Activated CD4-positive, alpha-beta T cell treated with anti-CD3 and anti-CD28 coated beads, Interleukin-2, amount 50 U/mL, for 24 hours (primary cell): ENCODE measurements at places on chromosomes 16 and 17.

DNA sequence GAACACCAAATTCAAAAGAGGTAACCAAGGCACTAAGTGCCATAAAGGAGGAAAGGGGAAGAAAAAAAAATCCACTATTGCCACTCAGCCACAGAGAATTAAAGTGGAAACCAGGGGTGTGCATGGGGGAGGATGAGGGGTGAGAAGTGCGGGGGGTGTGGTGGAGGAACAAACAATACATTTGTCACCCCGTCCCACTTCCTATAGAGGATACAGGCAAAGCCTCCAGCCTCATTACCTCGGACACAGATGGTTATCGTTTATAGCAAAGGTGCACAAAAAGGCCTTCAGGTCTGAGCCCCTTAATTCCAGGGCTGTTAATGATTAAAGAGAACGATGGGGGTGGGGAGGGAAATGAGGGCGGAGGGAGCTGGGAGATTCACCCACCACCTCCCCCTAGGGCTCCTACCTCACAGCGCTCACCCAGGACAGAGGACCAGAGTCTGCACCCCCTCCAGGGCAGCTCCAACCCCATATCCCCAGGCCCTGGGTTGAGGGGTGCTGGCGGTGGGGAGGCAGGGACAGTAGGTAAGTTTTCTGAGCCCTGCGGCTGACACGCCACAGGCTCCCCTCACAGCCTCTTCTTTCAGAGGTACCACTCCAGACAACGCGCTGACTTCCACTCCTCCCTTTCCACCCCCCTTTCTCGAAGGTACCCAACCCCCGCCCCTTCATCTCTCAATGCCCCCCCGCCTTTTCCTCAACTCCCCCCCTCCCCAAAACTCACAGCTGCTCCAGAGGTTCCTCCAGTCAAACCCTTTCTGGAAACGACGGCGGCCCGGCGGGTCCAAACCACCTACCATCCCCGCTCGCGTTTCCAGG, 470 bp downstream of the DCUN1D3 start:
- DNase-seq, result no peak

GRCh38 chr17:40303009-40303657, 5.8 kb upstream of the RARA start:
- no peak for DNase-seq

GRCh38 chr17:21318439-21318838, 33.9 kb downstream of the MAP2K3 start:
- DNase-seq, result no peak

GRCh38 chr17:75181608-75182318, 996 bp downstream of the SUMO2 start:
- no peak for DNase-seq

- no peak for DNase-seq
These were observed 76.6 kb downstream of the CLEC16A start for GRCh38 chr16:11020792-11021551.

DNA sequence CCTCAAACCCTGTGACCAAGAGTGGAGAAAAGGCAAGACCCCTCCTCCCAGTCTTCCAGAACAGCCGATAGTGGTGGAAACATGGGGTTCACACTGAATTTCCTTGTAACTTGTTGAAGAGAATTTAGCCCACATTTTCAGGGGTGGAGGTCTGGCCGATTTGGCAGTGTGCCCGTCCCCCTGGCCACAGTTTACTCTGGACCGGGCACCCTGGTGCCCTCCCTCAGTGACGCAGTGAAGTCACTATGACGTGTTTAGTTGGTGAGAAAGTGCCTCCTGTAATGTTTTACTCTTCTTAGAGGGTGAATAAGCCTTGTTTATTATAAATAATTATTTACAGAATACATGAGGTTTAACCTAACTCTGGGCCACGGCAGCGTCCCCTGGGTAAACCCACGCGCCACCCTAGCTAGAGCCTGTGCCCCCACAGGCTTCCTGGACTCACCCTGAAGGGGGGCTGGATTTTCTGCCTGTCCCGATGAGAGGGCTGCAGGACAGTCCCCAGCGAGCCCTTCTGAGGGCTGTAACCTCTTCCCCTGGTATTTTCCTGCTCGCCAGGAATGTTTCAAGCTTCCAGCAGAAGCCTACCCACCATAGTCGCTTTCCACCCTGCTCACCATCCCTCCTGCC, 316.9 kb downstream of the SEC14L1 start:
- no peak for DNase-seq

DNA sequence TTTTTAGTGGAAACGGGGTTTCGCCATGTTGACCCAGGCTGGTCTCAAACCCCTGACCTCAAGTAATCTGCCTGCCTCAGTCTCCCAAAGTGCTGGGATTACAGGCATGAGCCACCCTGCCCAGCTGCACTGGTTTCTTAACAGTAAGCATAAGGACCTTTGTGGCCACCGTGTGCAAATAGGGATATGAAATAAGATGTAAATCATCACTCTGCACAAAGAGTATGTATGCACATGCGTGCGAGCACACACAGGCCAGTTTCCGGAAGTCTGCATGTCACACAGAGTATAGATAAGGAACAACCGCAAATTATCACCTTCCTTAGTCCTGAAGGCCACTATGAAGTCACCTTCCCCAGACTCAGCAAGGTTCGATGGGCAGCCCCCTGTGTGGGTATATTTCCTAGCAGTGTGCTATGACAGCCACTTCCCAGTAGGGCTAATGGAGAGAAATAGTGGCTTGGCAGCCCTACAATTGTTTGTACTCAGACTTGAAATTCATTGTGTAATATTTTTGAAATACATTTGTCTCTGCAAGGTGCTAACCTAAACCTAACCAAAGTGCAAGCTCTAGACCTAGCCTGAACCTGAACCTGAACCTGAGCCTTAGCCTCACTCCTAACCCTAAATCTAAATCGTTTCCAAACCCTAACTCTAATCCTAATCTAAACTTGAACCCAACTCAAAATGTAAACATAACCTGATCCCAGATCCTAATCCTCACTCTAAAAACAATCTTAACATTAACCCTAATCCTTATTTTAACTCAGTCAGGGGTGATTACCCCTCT, 48.4 kb upstream of the SKAP1 start:
- no peak for DNase-seq

DNA sequence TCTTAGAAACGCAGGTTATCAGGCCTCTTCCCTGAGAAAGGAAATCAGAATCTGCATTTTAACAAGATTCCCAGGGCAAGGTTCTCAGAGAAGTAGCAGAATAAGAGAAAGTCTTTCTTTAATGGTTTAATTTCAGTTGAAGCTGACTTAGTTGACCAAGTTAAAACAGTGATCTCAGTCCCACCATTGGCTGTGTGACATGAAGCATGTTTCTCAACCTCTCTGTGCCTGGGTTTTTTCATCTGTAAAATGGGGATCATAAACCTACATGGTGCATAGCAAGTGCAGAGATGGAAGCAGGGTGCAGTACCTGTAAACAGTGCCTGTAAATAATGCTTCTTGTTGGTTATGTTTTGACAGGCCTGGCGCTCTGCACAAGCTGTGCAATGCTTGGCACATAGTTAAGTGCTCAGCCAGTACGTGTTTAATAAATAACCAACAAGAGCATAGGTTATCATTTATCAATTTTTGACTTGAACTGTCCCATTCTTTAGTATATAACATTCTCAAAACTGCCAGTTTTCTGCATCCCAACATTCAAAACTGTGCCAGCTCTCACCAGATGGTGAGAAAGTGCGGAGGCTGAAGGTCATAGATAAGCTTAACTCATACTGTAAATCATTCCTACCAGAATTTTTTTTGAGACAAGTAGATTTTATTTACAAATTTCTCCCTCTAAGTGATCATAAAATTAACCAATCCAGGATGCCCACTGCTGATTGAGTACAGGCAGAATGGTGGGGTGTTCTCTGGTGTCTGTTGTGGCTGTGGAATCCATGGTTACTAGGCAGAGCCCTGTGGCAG, 6.9 kb downstream of the C17orf67 start:
- DNase-seq, result no peak

- DNase-seq, result no peak
These were observed 176.8 kb downstream of the KATNIP start for GRCh38 chr16:27726621-27727261.

- no peak for DNase-seq
These were observed 2.3 kb upstream of the MEIOC start for GRCh38 chr17:44653954-44654353.

DNA sequence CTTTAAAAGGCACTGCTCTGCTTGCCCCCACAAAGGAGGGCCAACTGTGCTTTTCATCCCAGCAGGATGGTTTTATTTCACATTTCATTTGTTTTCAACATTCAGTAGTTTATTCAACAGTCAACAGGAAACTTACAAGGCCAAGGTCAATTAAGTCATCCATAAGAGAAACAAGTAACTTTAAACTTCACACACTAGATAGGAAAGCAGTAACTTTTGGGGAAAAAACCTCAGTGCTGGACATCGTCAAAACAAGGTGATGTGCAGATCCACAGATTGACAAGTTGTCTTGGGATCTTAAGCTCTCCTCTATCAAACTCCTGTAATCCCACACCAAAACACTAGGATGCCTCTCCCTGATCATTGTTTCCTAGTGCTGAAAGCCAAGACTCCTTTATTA, 18.5 kb downstream of the NFE2L1 start:
- no peak for DNase-seq

GRCh38 chr17:44541884-44542581, 15.3 kb upstream of the FZD2 start:
- no peak for DNase-seq

DNA sequence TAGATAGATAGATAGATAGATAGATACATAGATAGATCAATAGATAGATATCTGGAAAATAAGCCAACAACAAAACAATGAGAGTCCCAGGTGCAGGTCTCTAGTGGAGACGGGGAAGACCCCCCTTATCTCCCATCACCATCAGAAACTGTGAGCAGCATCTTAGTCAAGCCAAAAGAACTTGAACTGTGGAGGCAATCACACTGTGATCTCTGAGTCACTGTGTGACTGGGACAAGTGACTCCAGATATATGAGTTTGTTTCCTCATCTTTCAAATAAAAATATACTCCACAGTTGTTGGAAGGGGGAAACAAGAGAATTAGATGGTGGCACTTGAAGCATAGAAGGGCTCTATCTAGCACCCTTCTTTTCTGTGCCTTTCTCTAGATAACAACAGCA, 42.1 kb downstream of the NOG start:
- no peak for DNase-seq

DNA sequence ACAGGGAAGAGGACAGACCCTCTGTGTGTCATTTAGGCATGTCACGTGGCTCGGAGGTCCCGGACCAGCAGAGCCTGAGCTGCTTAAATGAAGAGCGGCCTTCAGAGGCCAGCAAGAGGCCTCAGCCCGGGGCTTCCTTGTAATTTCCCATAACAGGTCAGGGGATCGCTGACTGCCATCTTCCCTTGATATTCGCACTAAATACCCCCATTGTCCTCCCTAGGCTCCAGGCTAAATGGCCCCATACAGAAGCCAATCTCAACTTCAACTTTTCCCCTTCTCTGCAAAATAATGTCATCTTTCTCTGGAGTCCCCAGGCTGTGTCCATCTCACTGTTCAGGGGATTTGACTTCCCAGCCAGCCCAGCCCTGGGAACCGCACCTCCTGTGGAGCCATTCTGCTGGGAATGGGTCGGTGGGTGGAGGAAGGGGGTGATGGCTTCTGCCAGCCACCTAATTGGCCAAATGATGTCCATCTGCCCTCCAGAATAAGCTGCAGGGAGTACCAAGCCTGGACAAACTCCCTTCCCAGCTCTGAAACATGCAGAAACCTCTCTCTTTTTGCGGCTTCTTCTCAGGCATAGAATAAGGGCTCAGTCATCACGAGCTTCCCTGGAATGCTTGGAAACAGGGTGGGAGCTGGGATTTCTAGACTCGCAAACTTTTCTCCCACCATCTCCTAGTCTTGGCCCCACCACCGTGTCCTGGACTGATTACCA, 129.9 kb downstream of the SDK2 start:
- no peak for DNase-seq

DNA sequence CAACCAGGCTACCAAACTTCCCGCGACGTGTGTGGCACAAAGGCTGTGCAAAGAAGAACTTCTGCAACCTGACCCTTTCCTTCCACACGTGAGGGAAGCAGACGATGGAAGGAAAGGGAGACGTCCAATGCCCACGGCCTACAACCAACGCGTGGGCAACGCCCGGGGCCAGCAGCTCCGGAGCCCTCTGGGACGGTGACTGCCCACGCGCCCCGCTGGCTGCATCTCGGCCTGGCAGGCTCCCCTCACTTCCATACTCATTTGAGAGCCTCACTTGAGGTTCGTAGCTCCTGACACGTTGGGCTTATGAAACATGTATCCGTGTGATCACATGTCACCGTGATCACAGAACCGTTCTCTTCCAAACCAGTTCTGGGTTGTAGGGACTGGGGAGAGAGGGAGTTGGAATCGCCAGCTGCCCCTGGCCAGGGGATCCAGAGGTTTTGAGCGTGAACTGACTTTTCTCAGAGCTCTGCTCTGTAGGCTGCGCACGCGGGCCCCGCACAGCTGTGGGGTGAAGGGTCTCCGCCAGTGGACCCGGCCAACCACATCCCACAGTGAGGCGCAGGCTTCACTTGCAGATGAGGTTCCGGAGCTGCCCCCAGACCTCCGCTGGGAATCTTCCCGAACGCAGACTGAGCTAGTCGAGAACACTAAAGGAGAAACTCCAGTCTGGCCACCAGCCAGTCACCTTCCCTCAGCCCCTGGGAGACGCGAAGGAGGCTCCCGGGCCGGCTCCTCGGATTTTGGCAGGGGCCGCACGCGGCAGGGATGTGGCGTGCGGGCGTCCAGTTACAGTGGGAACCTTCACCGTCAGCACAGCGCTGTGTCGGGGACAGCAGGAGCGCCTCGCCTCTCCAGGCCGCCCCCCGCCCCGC, 1.0 kb downstream of the LMF1 start:
- DNase-seq, result no peak

DNA sequence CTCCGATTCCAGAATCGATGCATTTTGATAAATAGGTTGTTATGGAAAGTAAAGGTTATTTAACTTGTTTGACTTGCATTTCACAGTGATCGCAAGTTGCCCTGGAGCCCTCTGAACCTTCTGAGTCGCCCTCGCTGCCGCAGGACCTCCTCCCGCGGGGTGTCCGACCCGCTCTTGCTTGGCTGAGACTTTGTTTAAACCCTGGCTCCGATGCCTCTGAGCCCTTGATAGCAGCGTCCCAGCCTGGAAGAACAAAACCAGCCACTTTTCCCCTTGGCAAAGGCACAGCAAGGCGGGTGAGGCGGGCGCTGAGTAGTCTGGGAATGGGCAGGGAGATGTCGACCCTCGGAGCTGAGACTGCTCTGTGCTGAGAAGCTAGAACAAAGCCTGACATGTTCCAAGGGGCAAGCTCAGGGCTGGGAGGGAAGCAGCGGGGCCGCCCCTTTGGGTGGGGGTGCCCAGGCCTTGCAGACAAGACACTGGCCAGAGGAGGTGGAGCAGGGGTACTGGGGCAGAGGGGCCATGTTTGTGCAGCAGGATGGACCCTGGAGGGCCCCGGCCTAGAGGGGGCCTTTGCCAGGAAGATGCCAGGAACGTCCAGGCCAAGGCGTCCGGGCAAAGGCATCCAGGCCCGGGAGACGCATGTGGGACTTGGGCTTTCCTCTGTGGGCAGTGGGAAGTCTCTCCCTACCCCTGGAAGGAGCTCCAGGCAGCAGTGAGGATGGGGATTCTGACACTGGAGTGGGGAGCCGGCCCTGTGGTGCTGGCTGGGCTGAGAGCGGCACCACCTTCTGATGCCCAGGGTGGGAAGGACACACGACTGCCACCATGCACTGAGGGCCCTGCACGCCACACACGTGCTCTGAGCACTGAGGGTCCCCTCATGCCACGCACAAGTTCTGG, 30.3 kb upstream of the CDH15 start:
- DNase-seq, result no peak

- DNase-seq, result no peak
These were observed 14.9 kb upstream of the BEAN1 start for GRCh38 chr16:66412182-66412581.

GRCh38 chr16:27316038-27316680, 2.4 kb downstream of the IL4R start:
- no peak for DNase-seq
